ENCODE measurements at places on chromosomes 5 and 9.

GRCh38 chr5:126811515-126812198 is 34.7 kb downstream of the LMNB1 start:
- DNase-seq: no peak

- no peak for DNase-seq
These were observed 119.2 kb upstream of the SV2C start for GRCh38 chr5:75964008-75964407.

DNA sequence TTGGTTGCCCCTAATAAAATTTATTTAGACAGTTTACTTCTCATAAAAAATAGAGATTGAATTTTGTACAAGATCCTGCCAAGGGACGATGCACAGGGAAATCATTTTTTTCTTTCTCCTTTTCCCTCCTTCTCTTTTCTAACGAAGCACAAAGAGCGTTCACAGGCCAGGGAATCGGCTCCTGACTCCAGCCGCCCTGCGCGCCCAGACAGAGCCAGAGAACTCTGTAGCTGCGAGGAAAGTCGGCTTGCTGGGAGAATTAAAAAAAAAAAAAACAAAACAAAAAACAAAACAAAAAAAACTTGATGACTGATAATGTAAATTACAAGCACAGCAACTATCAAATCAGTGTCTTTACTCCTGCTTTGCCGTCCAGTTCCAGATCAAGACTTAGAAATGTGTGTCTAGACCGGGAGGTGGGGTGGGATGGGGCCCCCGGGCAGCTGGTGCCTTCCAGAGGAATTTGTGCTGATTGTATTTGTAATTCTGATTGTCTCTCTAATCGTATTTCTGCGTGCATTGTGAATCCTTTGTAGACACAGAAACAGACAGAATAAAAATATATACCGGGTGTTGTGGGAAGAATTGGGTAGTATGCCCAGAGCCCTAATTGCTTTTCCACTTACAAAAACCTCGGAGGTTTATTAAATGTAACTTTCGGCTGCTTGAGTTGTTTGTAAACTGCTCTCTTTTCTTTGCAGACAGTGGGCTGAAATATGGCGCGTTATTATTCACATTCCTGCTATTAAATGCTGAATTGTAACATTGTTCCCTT is 3.6 kb upstream of the OTP start:
- DNase-seq: no peak

GRCh38 chr9:133714606-133715294 is 23.4 kb downstream of the SARDH start:
- no peak for DNase-seq

DNA sequence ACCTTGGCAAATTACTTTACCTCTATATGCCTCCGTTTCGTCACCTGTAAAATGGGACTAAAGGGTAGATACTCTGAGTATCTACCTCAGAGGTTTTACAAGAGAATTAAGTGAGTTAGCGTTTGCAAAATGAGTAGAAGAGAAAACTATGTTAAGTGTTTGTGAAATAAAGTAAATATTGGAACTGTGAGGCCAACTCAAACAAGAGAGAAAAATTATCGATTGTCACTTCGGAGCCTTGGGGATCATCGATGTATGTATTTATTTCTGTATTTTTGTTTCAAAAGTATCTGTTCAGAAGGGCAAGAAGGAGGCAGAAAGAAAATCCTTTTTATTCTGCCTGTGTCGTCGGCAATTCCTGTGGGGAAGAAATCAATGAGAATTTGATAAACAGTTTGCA is 25.8 kb upstream of the C5orf58 start:
- no peak for DNase-seq

GRCh38 chr9:1977026-1977425 is 38.1 kb upstream of the SMARCA2 start:
- no peak for DNase-seq

DNA sequence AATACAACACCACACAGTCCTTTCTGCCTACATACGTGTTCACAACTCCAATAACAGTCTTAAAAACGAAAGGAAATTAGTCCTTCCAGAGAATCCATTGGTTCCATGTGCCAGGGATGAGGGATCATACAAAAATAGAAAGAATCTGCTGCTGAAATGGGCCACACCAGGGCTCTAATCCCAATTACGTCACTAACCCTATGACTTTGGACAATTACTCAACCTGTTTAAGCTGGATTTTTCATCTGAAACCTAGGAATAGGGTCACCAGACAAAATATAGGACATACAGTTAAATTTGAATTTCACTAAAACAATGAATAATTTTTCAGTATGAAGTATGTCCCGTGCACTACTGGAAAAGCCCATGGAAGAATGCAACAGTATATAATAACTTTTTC is 264.7 kb downstream of the YTHDC2 start:
- no peak for DNase-seq

DNA sequence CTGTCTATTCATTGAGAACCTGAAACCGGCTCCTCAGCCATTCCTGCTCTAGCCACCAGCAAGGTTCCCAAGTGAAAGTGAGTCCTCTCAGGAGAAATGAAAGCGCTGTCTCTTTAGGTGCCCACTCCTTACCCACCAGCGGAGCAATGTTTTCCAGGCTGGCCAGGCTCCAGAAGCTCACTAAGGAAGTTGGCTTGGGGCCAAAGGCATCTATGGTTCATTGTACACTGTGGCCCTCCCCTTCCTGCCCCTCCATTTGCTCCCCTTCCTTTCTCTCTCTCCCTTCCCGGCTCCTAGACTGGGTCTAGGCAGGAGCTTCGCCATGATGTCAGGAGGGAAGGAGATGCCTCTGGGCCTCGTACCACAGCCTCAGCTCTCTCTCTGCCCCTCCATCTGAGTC is 1.1 kb upstream of the GABRP start:
- no peak for DNase-seq

GRCh38 chr5:56072863-56073766 is 78.4 kb upstream of the IL6ST start:
- DNase-seq: no peak

DNA sequence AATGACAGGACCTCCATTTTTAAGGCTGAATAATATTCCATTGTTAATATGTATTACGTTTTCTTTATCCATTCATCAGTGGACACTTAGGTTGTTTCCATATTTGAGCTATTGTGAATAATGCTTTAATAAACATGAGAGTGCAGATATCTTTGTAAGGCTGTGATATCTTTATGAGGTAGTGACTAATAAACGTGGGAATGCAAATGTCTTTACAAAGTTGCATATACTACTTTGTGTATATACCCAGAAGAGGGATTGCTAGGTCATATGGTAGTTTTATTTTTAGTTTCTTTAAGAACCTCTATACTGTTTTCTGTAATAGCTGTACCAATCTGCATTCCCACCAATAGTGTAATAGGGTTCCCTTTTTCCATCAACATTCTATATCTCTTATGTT is 148.7 kb downstream of the FOCAD start:
- no peak for DNase-seq

- no peak for DNase-seq
These were observed 311.4 kb upstream of the MSX2 start for GRCh38 chr5:174412941-174413340.

- DNase-seq: no peak
These were observed 382.9 kb downstream of the MAN2A1 start for GRCh38 chr5:110072651-110073050.

DNA sequence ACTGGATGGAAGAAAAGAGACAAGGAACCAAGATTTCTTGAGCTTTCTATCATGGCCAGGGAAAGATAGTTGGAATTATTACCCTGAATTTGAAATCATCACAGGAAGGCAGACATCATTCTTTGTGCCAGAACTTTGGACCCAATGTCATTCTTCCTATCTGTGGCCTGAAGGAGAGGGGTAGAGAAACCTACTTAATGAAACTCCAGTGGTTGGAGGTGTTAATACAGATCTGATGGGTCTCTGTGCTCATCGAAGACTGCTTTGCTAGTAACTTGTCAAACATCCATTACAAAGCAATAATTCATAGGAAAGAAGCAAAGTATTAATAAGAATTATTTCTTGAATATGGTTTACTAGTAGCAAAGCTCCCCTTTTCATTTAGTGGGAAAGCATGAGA is 26.9 kb downstream of the PRLR start:
- DNase-seq: no peak

- DNase-seq: no peak
These were observed 32.6 kb downstream of the TTC39B start for GRCh38 chr9:15274425-15274824.

DNA sequence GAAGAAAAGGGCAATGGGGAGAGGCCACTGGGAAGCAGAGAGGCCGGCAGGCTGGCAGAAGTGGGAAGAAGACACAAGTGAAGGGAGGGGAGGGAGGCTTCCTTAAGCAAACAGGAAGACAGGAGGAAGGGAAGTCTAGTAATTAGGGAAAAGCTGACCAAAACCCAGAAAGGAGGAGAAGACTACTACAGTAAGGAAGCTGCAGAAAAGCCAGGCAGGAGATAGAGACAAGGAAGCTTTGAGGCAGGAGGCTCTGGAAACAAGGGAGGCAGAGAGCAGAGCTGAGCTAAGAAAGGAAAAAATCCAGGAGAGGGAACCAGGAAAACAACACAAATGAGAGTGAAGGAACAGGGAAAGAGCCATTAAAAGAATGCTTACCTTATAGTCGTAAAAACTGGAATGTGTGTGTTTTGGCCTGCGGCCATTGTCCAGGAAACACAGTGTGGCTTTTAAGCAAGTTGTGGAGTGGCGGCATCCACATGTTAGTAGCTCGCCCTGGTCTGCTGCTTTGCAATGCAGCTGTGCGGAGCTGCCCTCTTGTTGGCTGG is 317.1 kb upstream of the CLINT1 start:
- no peak for DNase-seq

- no peak for DNase-seq
These were observed 27.6 kb downstream of the DIMT1 start for GRCh38 chr5:62376064-62376463.

GRCh38 chr9:95903398-95903797 is 27.9 kb downstream of the ERCC6L2 start:
- no peak for DNase-seq

- no peak for DNase-seq
These were observed 75.8 kb downstream of the OXCT1 start for GRCh38 chr5:41794471-41794870.

- no peak for DNase-seq
These were observed 95.8 kb downstream of the PLCXD3 start for GRCh38 chr5:41414598-41414997.

DNA sequence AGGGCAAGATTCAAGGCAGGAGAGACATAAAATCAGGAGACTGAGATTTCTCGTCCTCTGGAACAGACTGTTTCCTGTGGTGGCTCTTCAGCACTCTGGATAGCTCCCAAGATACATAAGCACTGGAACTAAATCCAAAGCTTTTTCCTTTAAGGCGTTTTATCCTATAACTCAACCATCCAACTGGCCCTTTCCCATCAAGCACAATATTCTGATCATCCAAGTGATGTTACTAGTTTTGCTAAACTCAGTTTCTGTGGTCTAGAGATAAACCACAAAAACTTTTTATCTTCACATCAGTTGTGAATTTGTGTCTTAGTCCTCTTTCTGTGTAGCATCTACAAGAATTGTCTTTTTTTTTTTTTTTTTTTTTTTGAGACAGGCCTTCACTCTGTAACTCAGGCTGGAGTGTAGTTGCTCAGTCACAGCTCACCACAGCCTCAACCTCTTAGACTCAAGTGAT is 299.4 kb downstream of the COX7C start:
- DNase-seq: no peak

- no peak for DNase-seq
These were observed 166.8 kb downstream of the SPOCK1 start for GRCh38 chr5:137332296-137332695.

- no peak for DNase-seq
These were observed 22.9 kb upstream of the CFAP95 start for GRCh38 chr9:69797675-69798074.

DNA sequence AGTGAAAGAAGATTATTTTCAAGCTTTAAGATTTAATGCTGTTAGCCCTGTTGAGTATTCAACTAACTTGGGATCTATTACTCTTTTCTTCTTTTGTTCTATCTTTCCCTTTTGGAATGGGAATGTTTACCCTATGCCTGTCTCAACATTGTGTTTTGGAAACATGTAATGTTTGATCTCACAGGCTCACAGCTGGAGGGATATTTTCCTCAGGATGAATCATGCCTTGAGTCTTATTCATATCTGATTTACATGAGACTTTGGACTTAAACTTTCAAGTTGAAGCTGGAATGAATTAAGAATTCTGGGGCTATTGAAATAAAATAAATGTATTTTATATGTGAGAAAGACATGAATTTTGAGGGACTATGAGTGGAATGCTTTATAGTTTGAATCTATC is 607.8 kb upstream of the PTGER4 start:
- DNase-seq: no peak

DNA sequence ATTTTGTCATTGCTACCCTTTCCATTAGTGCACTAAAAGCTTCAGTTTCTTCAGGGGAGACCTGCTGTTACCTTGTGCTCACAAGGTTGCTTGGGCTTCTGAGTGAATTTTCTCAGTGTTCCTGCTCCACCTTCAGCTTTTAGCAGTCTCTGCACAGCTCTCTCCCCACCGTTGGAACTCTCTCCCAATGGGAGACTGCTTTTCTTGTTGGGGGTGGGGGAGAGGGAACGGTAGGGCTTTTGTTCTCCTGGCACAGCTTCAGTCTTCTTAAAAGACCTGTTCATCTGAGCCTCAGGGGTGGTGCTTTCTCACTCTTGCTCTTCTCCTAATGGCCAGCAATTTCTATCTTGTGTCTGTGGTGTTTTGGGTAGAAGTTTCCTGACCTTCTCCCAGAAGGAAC is 915.7 kb downstream of the EFNA5 start:
- no peak for DNase-seq

DNA sequence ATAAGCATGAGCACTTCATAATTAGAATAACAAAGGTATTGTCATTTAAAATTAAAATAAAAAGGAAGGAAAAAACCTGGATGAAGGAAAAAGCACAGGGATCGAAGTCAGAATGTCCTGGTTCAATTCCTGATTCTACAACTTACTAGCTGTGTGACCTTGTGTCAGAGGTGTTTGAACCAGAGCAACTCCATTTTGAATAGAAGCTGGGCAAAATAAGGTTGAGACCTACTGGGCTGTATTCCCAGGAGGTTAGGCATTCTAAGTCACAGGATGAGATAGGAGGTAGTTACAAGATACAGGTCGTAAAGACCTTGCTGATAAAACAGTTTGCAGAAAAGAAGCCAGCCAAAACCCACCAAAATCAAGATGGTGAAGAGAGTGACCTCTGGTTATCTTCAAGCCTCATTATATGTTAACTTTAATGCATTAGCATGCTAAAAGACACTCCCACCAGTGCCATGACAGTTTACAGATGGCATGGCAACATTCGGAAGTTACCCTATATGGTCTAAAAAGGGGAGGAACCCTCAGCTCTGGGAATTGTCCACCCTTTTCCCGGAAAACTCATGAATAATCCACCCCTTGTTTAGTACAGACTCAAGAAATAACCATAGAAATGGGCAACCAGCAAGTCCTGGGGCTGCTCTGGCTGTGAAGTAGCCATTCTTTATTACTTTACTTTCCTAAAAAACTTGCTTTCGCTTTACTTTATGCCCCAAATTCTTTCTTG is 412.7 kb downstream of the PIK3R1 start:
- no peak for DNase-seq

- no peak for DNase-seq
These were observed 36.8 kb upstream of the NFIB start for GRCh38 chr9:14350754-14351153.

All from AML-193 (cell line).